Motor neuron (in vitro differentiated cells): ENCODE measurements at places on chromosomes 6 and 20. TPM values are rescaled to one million over a fixed set of nuclear protein-coding genes. Genes with fewer than 3 reads are reported as not detected.

DNA sequence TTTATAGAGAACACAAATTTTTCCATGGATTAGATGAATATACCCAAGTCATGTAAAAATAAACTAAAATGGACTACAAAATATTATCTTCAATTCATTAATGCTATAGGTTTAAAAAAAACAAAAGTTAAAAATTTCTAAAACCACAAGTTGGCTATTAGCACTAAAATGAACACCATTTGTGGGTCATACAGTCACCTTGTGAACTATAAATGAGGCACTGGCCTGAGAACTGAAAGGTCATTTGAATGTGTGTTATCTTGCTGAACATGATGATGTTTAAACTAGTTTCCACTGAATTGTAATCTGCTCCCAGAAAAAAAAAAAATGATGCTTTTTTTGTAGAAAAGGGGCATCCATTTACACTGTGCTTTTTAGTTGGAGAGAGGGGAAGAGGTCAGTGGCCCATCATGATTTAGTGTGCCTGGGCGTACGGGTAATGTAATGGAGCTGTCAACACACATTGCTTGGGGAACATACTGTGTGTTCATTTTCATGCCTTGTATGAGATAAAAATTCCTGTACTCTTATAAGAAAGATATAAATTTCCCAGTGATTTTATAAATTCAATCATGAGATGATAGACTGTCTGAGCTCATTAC, 96.6 kb upstream of the FKBP1C start:
- peak; percentile 95 for ATAC-seq

GRCh38 chr6:15588971-15589634, 73.7 kb downstream of the DTNBP1 start:
- ATAC-seq, result no peak

- ATAC-seq, result no peak
Measured at GRCh38 chr6:16343593-16343992, 105.2 kb downstream of the GMPR start.

The SLC52A3 gene
- 0.05 and 0.08 TPM in 2 replicates for total RNA-seq

GRCh38 chr20:54479138-54479906, 3.9 kb downstream of the DOK5 start:
- ATAC-seq, result peak; percentile 45

The LY6G5C gene
- 1.7 and 1.9 TPM in 2 replicates for total RNA-seq
